Breast epithelium (tissue), 4 donors: ENCODE measurements at places on chromosomes 13 and 19. TPM values are rescaled to one million over a fixed set of nuclear protein-coding genes. Genes with fewer than 3 reads are reported as not detected.

Gene POGLUT2
- total RNA-seq, result 5.9 TPM

Gene CDX2
- not detected for total RNA-seq

Gene C13orf42
- total RNA-seq, result not detected

Gene SPIB
- total RNA-seq, result 0.33 TPM

Gene RUBCNL
- total RNA-seq, result 3.3 TPM

Gene ZNF577
- total RNA-seq, result 46.4 TPM

Gene UCHL3
- 33.2 TPM for total RNA-seq

Gene FXYD7
- total RNA-seq, result not detected
